ENCODE measurements at places on chromosomes 6 and 20. TPM values are rescaled to one million over a fixed set of nuclear protein-coding genes. Genes with fewer than 3 reads are reported as not detected.

TINAG gene
- not detected for total RNA-seq

HDGFL1 gene
- not detected for total RNA-seq

MATN4 gene
- total RNA-seq, result not detected

FRK gene
- 0.79 TPM for total RNA-seq

OR2J3 gene
- total RNA-seq, result not detected

All from aortic smooth muscle cell (primary cell).